GM04503 (cell line): ENCODE measurements at places on chromosomes 1 and 21.

DNA sequence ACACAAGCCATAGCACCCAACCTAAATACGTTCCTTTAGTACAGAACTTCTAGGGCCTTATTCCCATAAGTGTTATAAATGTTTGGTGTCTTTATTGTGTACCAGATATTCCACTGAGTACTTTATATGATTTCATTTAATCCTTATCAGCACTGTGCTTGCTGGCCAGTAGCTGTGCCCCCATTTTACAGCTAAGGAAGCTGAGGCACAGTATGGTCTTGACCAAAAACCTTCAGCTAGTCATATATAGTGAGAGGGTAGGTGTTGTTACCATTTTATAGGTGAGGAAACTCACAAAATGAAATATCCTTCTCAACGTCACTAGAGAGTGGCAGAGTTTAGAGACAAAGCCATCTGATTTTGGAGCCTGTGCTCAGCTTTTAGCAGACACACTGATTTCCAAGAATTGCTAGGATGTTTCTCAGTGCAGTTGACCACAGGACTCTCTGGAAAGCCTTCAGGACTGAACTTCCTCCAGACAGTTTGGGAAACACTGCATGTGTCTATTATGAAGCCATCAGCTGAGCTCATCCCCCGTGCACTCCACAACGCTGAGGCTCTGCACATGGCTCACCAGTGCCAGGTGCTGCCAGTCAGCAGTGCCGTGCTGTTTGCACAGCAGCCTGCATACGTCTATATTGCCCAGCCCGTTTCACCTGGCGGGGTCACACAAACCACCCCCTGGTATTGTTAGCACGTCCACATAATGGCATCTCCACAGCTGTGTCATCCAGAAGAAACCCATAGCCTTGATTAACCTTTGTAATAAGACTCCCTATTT, 15.4 kb downstream of the NPPA start:
- DNase-seq = no peak

DNA sequence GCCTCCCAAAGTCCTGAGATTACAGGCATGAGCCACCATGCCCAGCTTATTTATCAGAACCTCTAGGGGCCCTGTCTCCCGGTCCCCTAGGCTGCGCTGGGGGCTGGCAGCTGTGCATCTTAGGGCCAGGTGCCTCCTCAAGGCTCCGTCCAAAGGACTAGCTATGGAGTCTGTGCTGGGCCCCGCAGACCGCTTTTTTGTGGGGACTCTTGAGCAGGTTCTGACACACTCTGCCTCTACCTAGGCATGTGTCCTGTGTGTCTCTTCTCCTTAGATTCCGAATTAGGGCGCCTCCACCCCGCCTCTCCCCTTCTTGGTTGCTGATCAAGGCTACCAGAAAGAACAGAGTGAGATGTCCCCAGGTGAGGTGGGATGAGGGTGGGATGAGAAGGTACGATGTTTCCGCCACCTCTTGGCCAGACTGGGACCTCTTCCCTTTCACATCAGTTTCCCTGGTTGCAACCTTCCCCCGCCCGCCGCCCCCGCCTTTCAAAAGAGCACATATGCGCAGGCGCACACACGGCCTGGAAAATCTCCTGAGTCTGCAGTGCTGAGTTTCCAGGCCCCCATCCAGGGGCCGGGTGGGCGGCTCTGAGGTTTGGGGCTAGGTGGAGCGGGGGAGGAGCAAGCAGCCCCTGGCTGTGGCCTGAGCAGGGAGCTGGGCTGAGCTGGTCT, 5.0 kb upstream of the PTPN7 start:
- no peak for DNase-seq

GRCh38 chr1:215501496-215501895, 65.6 kb upstream of the KCTD3 start:
- DNase-seq = no peak

DNA sequence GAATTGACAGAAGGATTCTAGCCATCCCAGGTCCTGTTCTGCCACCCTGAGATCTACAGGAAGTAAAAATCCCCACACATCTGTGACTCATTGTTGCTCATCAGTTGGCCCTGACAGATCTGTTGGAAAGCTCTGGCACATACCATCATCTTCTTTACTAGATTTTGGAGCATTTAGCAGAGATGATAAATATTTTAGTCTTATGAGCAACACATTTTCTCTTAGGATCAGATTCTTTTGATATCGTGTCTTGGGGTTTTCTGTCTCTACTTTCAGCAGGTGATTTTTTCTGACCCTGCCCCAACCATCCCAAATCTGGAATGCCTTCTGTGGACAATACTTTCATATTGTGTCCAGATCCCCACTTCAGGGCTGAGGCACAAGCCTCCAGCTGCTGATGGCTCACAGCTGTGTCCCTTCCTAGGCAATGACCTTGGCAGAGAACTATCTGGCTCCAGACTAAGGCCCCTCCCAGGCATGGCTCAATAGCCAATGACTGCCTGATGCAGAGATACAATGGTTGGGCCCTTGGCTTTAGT, 102.8 kb downstream of the GDAP2 start:
- peak; percentile 89 for DNase-seq

- DNase-seq = no peak
Observed at GRCh38 chr21:19475525-19475924, 1071.9 kb upstream of the TMPRSS15 start.

- DNase-seq = no peak
Observed at GRCh38 chr1:94901841-94902240, 25.1 kb downstream of the CNN3 start.

GRCh38 chr1:32361308-32361673, 994 bp downstream of the FAM229A start:
- DNase-seq = no peak

DNA sequence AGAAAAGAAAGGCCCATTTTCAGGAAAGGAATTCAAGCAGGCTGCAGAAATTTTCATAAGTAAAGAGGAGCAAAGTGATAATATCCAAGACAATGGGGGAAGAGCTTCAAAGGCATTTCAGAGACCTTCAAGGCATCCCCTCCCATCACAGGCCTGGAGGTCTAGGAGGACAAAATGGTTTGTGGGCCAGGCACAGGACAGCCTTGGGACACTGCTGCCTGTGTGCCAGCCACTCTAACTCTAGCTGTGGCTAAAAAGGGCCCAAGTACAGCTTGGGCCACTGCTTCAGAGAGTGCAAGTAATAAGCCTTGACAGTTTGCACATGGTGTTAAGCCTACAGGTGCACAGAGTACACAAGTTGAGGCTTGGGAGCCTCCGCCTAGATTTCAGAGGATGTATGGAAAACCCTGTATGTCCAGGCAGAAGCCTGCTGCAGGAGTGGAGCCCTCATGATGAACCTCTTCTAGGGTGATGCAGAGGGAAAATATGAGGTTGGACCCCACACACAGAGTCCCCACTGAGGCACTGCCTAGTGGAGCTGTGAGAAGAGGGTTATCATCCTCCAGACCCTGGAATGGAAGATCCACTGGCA, 51.8 kb upstream of the ZSWIM5 start:
- DNase-seq = no peak

DNA sequence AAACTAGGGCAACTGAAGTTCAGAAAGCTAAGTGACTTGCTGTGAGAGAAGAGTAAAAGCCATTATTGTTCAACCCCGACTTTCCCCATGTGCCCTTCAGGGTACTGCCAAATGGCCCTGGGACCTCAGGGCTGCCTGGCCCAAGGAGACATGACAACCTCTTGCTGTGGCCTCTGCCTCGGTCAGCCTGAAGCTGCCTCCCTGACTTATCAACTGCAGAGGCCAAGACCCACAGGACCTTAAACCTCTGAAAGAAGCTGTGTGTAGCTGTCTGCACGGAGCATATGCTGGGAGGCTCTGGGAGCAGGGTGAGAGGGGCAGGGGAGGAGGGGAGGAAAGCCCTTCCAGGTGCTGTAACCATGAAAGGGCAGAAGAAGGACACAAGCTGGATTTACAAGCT, 35.9 kb downstream of the HMGB4 start:
- no peak for DNase-seq

- DNase-seq = peak; percentile 60
Observed at GRCh38 chr21:28818663-28819278, 173.9 kb downstream of the LTN1 start.

DNA sequence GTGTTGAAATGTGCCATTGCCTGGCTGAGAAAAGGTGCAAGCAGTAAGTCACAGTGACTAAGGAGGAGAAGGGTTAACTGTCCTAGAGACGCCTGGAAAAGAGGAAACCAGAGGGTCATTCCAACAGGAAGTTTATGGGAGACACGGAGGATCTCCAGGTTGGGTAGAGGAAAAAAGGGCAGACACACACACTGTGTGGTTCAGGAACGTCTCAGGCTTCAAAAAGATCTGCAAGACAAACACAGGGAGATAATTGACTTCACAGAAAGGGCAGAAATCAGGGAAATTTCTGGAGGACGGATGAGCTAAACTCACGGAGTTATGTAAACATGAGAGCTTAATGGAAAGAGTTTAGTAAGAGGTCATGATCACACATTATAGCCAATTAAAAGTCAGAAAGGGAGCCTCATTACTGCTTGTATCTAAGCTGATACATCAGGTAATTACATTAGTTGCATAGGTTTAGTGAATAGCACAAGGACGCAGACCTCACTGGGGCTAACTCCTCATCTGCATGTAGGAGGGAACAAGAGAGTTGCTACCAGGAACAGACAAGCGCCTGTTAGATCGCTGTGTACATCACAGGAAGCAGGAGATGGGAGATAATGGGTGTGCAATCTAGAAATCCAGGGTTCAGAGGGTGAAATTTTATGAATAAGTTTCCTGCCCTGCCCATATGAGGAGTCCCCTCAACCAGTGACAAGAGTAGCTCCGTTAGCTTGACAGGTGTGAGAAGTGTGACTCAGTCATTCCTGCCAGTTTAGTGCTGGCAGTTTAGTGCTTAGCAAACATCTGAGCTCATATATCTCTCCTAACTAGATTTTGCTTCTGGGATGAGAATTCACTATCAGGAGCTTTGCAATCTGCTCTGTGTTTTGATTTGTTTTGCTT, 96.6 kb upstream of the TNR start:
- DNase-seq = no peak

DNA sequence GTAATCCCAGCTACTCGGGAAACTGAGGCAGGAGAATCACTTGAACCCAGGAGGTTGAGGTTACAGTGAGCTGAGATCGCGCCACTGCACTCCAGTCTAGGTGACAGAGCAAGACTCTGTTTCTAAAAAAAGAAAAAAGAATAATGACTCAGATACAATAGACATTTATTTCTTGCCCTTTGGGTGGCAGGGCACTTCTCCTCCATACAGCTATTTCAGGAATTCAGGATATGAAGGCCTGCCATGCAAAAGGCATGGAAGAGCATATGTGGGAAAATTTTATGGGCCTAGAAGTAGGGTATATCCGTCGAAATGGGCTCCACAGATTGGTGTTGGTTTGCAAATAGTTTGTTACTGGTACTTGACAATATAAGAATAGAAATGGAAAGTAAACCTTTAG, 20.2 kb upstream of the POGZ start:
- DNase-seq = no peak

GRCh38 chr1:117466761-117467160, 99.5 kb downstream of the MAN1A2 start:
- DNase-seq = no peak

DNA sequence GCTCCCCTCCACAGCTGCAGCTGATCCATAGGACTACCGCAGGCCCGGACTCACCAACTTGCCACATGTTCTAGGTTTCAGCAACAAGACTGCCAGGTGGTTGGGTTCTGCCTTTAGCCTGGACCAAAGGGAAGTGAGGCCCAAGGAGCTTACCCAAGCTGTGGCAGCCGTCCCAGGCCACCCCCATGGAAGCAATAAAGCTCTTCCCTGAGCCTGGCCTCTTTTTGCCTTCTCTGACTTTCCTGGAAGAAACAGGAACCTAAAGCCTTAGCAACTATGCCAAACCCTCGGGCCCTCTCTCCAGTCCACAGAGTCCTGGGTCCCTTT, 2.7 kb upstream of the ARTN start:
- DNase-seq = no peak

DNA sequence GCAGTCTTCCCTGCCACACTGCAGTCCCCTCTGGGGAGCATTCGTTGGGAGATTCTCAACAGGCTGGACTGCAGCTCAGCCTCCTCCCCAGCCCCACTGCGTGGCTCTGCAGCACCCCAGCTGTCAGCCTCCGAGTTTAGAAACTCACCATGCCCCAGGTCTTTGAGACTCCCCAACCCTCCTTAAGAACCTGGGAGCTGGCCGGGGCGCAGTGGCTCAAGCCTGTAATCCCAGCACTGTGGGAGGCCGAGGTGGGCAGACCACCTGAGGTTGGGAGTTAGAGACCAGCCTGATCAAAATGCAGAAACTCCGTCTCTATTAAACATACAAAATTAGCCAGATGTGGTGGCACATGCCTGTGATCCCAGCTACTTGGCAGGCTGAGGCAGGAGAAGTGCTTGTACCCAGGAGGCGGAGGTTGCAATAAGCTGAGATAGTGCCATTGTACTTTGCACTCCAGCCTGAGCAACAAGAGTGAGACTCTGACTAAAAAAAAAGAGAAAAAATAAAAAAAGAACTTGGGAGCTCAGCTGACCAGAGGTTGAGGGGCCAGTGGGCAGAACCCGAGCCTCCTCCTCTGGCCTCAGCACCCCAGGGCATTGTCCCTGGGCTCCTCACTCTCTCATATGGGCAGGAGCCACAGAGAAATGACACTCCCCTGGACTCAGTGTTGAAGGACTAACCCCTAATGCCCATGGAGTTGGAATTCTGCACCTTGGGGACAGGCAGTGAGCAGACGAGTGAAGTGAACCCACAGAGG, 5.6 kb downstream of the OLIG2 start:
- no peak for DNase-seq

DNA sequence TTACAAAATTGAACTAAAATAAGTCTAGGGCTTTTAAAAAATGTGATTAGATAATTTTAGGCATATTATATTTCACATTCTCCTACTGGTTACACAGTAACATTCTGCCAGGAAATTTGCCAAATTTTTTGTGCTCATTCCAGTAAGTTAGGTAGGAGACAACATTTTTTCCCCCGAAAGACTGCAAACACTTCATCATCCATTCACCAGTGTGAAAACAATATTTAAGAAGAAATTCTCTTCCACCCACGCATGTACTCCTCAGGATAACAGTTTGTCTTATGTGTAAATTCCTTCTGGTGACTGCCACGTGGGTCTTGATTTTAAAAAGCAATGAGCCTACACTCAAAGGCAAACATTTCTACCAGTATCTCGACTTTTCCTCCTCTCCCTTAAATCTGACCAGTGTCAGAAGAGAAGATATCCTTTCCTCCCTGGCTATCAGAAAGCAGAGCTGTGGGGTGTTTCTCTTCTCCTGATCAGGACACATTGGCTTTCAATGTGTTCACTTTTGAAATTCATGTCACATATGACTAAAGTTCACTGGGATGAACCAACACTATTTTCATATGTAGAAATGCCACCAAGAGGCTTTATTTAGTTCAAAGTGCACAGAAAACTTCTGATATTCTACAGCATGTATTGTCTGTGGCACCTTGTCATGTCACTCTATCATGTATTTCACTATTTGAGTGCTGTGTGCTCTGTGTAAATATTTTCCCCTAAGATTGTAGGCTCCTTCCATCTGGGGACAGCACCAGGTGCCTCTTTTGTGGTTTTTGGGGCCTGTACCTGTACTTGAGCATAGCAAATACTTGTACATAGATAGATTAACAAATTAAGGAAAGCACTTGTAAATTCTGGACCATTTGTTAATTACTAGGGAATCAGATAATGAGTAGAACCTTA, 38.6 kb downstream of the LHX9 start:
- DNase-seq = peak; percentile 31
